CD4-positive, CD25-positive, alpha-beta regulatory T cell (primary cell): ENCODE measurements at places on chromosomes 7 and 10. TPM values are rescaled to one million over a fixed set of nuclear protein-coding genes. Genes with fewer than 3 reads are reported as not detected.

TMEM236 gene
- 0.10 TPM for total RNA-seq

LRRTM3 gene
- total RNA-seq: not detected

PKD2L1 gene
- total RNA-seq: not detected

HOXA3 gene
- total RNA-seq: not detected
